Activated effector memory CD4-positive, alpha-beta T cell treated with Interleukin-2 at 50 U/mL for 16 hours (primary cell): ENCODE measurements at places on chromosomes 4 and X.

DNA sequence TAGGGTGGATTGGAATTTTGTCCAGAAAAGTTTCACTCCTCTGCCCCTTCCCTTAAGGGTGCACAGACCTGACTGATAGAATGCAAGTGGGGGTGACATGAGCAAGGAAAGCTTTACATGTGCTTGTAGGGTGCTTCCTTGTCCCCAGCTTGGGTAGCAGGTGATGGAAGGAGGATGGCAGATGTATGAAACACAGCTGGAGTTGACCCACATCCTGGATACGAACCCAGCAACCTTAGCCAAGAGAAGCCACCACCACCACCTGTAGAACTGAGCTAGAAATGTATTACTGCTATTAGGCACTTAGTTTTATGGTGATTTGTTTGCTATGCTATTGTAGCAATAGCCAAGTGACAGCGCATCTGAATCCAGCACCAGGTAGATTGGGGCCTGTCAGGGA is 227.4 kb downstream of the HS3ST1 start:
- no peak for DNase-seq

DNA sequence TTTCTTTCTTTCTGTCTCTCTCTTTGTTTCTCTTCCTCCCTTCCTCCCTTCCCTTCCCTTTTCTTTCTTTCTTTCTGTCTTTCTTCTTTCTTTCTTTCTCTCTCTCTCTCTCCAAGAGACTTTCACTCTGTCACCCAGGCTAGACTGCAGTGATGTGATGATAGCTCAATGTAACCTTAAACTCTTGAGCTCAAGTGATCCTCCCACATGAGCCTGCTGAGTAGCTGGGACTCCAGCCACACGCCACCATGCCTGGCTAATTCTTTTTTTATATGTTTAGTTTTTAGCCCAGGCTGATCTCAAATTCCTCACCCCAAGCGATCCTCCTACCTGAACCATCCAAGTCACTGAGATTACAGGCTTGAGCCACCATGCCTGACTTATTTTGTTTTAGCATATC is 64.3 kb upstream of the EMCN start:
- no peak for DNase-seq

GRCh38 chr4:36260731-36261130 is 16.4 kb upstream of the ARAP2 start:
- DNase-seq = no peak

DNA sequence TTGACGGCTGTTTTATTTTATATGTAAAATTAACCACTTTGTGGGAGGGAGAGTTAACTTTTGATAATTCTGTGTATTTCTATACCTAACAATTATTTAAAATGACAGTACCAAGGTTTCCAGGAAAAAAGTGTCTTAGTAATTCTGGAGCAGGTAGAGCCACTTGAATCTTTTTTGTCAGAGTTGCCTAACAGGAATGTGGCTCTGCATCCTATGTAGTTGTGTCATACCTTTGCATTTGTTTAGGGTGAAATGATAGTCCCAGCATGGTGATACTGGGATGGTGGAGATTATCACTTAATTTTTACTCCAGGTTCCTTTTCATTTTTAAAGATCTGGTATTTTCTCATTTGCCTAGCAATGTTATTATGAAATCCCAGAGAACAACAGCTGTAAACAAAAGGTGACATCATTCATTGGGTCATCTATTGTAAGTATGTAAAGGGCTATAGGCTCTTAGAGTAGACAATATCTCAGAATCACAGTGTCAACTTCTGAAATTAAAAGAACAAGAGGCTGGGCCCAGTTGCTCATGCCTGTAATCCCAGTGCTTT is 9.6 kb downstream of the SGMS2 start:
- DNase-seq = no peak
